ENCODE measurements at places on chromosomes 3 and 15.

- DNase-seq: no peak
These were observed 64.0 kb downstream of the IFT57 start for GRCh38 chr3:108158251-108158650.

DNA sequence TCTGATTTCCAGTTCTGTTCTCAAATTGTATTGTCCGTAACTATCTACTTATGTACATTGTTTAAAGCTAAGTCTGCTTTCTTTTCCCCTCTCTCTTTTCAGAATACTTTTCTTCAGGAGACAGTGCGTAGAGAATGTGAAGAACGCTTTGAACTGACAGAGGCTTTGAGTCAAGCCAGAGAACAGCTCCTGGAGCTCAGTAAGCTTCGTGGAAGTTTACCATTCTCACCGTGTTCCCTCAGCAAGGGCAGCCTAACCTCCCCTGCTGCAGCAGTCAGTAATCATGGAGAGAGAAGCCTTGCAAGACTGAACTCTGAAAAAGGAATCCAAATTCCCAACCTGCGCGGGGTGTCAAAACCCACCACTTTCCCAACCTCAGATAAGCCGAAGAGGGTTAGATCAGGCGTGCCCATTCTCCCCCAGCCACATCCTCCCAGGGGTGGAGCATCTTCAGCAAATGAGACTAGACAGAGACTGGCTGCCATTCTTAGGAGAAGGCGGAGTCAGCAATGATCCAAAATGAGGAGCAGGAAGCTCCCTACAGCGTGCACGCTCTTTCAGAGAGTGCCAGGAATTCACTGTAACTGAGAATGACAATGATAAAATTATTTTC, 114.6 kb downstream of the CCNL1 start:
- no peak for DNase-seq

- DNase-seq: peak; percentile 73
These were observed 53.5 kb downstream of the MSL2 start for GRCh38 chr3:136142592-136142991.

DNA sequence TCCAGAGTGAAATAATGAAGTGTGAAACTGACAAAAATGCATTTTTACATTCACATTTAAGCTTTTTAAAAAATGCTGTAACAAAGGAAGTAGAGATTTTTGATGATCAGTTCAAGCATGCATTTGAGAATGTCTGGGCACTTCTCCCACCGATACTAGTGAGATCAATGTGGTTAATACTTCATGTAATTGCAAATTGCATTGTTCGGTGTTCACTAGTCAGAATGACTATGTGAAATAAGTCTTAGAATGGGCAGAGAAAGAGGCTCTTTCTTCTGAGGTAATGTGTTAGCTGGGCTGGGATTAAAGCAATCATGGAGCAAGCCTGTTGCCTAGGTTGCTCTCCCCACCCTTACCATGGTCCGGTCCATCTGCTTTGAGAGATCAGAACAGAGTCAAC, 587.0 kb upstream of the GRM7 start:
- no peak for DNase-seq

GRCh38 chr3:179446501-179446900, 4.8 kb downstream of the GNB4 start:
- no peak for DNase-seq

- DNase-seq: peak; percentile 31
These were observed 1.1 kb downstream of the ZBTB20 start for GRCh38 chr3:115146032-115146417.

DNA sequence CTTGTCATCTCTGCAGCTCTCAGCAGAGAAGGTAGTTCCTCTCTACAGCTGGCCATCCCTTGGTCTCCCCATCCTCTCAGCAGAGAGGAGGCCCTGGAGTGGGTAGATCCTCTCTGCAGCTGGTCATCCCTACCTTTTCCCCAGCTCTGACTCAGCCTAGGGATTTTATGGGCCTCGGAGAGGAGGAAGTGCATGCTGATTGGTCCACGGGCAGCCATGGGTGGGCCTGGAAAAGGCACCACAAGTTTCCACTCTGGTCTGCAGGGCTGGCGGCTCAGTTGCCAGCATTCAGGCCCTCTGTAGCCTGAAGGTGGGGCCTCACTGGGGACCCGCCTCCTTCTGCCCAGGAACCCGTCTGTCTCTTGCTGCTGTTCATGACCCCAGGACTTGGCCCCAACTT, 36.9 kb downstream of the NR1D2 start:
- DNase-seq: no peak

- no peak for DNase-seq
These were observed 53.7 kb downstream of the THRB start for GRCh38 chr3:24440760-24441464.

GRCh38 chr3:124841517-124841916, 45.6 kb downstream of the ITGB5 start:
- DNase-seq: no peak

- no peak for DNase-seq
These were observed 29.1 kb upstream of the RASA2 start for GRCh38 chr3:141457624-141458236.

DNA sequence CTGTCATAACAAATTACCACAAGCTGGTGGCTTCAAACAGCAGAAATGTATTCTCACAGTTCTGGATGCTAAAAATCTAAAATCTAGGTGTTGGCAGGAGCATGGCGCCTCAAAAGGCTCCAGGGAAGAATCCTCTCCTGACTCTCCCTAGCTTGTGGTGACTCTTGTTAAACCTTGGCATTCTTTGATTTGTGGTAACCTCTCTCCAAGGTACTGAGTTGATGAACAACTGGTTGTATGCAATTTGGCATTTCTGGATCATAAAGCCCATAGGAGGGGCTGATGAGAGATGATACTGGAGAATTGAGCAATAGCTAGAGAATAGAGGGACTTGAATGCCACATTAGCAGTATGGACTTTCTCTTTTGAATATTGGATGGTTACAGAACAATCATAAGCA, 821.8 kb downstream of the TBL1XR1 start:
- no peak for DNase-seq

GRCh38 chr3:100896994-100897393, 96.2 kb downstream of the ABI3BP start:
- no peak for DNase-seq

DNA sequence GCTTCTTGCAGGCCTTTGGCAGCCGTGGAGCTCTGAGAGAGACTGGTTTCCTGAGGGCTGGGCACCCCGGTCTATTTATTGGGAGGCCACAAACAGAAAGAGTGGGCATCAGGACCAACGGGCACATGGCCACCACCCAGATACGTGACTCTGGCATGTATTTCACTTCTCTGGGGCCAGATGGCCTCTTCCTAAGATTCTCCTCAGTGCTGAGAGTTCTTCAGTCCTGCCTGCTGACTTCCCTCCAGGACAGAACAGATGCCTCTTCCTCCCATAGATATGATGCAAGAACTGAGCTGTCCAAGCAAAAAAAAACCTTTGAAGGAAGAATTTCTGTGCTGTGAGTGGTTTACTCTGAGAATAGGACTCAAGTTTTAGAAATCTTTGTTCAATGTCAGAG, 107.7 kb downstream of the IGF2BP2 start:
- DNase-seq: peak; percentile 63

GRCh38 chr3:10505050-10505790, at the start of gene ATP2B2:
ATP2B2 (minus strand) TSS chr3:10505586; CDS start chr3:10449543, 56,043 bp downstream.
- no peak for DNase-seq

DNA sequence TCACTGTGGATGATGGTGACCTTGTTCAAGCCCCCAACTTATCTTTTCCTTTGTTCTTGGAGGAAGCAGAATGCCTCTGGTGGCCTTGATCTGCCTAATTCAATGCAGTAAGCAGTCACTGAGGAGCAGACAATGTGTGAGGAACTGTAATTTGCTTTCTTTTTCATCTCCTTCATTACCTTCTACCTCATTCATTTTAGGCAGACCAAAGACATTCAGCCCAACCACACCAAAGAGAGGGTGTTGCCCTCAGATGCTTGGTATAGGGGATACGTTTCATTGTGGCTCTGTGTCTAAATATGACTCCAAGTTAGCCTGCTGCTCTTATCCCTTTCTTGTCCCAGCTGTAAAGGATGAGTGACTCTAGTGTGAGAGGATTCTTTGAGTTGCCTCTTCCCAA, 15.3 kb downstream of the EXOSC7 start:
- no peak for DNase-seq

GRCh38 chr3:86969500-86970189, 21.3 kb downstream of the VGLL3 start:
- DNase-seq: no peak

GRCh38 chr3:49295489-49296058, 18.5 kb upstream of the C3orf62 start:
- no peak for DNase-seq

DNA sequence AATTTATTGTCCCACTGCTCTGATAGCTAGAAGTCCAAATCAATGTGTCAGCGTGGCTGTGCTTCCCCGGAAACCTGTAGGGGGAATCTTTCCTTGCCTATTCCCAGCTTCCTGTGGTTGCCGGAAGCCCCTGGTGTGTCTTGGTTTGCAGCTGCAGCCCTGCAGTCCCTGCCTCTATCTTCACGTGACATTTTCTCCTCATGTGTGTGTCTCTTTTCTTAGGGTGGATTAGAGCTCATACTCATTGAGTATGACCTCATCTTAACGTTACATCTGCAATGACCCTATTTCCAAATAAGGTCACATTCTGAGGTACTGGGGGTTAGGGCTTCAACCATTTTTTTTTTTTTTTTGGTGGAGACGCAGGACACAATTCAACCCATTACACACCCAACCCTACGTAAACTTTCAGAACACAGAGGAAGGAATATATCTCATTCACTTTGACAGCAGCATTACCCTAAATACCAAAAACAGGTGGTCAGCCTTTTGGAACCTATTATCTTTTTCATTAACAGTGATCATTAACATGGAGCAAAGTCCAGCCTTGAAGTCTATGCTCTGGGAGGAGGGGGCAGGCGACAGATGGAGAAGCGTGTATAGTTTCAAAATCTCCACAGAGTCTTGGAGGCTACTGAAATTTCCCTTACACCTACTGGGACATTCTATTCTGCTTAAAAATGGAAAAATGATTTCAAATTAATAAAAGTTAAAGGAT, 88.6 kb downstream of the RYK start:
- DNase-seq: no peak

- no peak for DNase-seq
These were observed 31.3 kb upstream of the RAB6B start for GRCh38 chr3:133926736-133927539.

DNA sequence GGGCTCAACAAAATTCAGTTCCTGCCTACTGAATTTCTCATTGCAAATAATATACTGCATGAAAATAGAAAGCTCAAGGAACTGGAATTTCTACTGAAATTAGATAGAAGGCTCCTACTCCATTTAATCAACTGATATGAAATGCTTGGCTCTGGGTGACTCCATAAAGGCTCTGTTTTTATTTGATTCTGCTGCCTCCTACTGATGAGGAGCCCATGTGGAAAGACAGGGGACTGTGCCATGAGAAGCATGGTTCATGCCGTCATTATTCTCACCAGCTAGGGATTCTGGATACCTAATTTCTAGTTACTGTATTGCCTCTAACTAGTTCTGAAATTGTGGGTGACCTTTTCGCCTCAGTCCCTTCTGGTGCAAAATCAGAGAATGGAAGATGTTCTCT, 366.2 kb upstream of the DPH6 start:
- DNase-seq: no peak

- no peak for DNase-seq
These were observed 267.5 kb downstream of the VGLL3 start for GRCh38 chr3:86723433-86723832.

- DNase-seq: no peak
These were observed 106.8 kb downstream of the GABRG3 start for GRCh38 chr15:27077790-27078189.

- no peak for DNase-seq
These were observed 17.4 kb downstream of the SLC35A5 start for GRCh38 chr3:112579232-112579631.

DNA sequence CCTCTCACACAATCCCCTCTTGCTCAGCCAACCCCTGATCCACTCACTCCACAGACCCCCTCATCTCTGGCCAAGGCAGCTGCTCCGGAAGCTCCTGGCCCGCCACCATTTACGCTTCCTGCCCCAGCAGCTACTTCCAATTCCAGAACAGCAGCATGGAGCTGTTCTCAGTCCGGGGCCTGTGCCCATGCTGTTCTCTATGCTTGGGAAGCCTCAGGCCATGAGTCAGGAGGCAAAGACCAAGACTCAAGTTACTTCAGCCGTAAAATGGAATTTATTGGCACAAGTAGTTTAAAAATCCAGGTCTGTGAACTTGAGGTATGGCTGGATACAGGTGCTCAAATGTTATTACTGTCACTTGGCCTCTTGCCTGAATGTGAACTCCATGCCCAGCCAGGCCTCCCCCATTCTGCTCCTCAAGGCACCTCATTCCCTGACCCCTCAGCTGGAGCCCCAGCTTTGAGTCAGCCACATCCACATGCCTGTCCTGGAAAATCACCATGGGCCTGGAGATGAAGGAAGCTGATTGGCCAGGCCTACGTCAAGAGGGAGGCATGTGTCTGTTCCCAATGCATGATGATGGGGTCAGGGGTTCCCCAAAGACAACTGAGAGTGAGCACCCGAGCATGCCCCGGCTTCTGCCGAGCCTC, 31.4 kb upstream of the CACNA2D2 start:
- DNase-seq: no peak

GRCh38 chr3:171813897-171814460, 3.7 kb upstream of the PLD1 start:
- no peak for DNase-seq

GRCh38 chr3:78588906-78589621, 1178.7 kb downstream of the ROBO1 start:
- DNase-seq: no peak

DNA sequence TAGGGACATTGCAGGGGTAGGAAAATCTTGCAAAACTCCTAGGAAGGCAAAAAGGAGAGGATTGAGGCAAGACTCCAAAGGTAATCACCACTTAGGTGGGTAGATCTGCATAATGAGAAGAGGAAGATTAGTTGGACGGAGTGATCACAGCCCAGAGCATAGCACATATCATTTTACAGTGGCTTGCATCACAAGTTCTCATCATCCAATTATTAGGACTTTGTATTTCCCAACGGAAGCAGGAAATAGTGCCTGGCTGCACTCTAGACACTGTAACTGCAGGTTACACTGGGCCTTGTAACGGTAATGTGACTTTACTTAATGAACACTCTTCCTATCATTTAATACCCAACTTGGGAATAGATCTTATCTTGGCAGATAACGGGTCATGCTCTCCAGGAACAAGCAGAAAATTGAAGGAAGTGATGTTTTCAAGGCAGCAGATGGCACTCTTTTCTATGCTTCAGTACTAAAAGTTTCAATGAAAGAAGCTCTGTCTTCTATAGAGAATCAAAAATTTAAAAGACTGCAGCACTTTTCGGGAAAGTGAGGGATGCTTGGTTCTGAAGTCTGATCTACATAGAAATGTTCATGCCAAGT, 101.9 kb upstream of the KCNMB2 start:
- DNase-seq: no peak

- DNase-seq: peak; percentile 75
These were observed 25.8 kb upstream of the ANXA2 start for GRCh38 chr15:60423537-60423936.

DNA sequence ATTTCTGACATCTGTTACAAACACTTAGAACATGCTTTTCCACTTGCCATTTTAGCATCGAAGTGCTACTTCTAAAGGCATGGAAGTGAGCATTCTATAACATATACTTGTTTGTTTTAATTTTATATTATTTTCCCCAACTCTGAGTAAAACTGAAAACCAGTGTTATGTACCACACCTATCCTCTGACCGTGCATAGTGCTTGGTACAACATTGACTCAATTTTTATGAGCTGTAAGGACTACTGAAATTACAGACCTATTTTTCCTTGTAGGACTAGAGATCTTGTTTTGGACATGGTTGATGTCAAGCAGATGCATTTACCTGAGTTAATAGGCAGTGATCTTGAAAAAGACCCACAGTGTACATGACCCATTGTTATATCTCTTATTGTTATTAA, 51.5 kb upstream of the CCNB2 start:
- DNase-seq: no peak

GRCh38 chr3:194364652-194365434, 4.7 kb downstream of the LRRC15 start:
- DNase-seq: peak; percentile 69
